ENCODE measurements at places on chromosomes 16 and 17. TPM values are rescaled to one million over a fixed set of nuclear protein-coding genes. Genes with fewer than 3 reads are reported as not detected.

DNA sequence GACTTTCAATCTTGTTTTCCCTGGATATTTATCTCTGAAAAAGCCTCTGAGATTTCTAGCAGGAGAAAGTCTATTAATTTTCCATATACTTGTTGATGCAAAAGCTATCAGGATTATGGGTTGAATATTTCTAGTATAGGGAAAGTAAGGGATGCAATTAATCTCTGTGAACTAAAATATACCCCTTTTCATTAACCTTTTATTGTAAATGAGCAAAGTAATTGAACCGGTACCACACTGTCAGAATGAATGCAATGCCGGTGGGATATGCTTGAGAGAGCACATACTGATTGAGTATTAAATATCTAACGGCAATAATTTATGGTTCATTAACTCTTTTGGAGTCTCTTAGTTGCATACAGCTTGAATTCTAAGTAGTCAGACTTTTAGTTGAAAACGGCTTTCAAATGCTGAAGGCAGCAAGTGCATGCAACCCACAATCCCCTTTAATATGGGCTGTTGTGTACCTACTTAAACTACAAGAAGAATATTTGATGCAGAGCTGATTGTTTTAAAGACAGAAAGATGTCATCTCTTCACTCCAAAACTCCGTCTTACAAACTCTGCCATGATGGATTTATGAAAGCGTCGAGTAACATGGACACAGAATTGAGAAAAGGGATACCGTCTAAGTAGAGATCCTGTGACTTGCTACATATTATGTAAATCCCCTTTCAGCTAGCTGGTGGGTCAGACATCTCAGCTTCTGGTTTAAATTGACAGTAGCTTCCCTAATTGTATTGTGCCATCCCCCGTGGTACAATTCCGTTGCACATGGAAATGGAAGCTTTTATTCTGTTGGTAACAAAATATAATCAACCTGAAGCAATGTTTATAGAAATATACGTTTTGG lies 141.3 kb upstream of the CDH8 start:
- DNase-seq: no peak

DNA sequence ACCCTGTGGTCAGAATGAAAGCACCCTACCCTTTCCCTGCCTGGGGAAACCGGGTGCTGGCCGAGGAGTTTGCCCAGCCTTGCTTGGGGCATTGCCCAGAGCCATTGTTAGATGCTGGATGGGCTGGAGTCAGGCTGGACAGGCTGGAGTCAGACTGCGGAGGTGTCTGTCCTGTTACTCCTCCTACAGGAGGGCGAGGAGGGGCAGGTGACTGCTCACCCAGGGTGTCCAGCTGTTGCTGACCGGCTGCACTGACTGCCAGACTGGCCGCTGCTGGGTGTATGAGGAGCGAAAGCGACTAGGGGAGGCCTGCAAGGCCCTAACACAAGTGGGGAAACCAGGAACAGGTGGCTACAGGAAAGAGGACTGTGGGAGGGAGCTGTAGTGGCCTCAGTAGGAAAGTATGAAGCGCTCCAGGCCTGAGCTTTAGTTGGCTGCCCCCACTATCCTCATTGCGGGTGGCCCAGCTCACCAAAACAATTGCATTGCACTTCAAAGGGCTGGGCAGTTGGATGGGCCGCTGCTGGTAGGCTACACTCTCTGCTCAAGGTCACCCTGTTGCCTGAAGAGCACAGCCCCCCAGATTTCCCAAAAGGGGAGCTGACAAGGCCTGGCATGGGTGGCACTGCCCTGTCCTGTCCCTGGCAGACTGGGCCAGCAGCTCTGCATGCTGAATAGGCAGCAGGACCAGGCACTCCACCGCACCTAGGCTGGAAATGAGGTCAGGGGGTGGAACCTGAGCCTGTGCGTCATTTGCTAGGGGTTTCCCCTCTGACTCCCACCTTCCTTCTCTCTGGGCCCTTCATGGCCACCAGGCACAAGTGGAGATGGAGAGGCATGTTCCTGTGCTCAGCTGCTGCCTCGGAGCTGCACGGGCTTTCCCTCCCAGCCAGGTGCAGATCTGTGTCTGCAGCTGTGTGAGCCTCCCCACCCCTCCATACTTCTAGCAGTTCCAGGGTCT lies 18.4 kb downstream of the LDHD start:
- DNase-seq: no peak

- peak; percentile 61 for DNase-seq
Measured at GRCh38 chr17:47802341-47803022, 19.1 kb downstream of the OSBPL7 start.

- DNase-seq: no peak
Measured at GRCh38 chr17:27413315-27413714, 42.9 kb upstream of the KSR1 start.

DNA sequence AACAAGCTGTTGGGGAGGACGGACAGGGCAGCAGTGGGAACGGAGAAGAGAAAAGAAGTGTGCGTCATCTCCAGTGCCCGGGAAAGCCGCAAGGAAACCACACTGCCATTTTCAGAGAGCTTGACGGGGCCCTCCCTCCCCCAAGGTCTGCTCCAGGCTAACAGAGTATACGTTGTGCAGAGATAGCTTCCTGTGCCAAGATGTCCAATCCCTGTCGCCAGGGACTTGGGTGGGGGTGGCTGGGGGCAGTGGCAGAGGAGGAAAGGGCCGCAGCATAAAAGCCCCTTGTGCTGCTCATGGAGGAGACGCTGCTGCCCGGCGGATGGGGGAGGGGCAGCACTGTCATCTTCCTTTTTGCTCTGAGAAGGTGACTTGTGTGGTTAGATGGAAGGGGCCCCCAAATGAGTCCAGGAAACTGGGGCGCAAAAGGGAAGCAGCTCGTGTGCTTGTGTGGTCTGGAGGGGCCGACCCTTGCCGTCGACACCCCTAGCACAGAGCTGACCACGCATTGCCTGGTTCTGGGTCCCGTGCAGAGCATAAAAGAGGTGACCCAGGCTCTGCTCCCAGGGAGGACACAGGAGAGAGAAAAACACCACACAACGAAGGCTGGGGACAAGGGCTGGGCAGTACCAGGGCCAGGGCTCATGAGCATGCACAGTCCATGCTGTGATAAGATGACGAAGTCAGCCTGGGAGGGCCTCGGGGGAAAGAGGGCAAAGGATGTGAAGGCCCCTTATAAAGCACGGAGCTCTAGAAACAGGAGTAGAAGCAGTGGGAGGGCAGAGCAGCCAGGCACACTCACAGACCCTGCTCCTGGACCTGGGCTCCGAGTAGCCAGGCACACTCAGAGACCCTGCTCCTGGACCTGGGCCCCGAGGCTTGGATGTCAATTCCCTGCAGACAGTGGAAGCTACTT lies 372.7 kb downstream of the SLC39A11 start:
- DNase-seq: peak; percentile 89

GRCh38 chr17:44773140-44773539 lies 14.4 kb downstream of the ADAM11 start:
- DNase-seq: no peak

DNA sequence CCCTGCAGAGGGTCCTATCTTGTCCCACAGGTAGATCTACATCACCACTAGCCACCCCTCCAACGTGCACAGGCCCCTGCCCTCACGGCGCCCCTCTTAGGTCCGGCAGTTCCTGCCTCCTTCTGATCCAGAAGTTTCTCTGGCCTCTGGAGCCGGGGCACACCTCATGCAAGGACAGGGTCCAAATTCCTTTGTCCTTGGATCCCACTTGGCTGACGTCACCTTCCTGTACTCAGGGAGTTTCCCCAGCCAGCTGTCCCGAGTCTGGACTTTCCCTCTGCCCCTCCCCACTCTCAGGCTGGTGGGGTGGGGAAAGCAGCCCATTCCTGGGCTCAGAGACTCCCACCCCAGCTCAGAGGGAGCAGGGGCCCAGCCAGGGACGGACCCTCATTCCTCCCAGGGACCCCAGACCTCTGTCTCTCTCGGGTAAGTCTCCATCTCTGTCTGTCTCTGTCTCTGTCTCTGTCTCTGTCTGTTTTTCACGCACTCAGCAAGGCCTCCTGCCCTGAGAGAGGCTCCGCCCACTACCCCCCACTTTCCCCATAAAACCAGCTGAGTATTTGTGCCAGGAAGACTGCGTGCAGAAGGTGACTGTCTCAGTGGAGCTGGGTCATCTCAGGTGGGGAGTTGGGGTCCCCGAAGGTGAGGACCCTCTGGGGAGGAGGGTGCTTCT lies at the start of gene IL32:
Gene IL32 (plus strand): TSS at position 572 of the 673 bp plus-strand sequence. CDS start 172 bp downstream, outside the sequence.
- peak; percentile 69 for DNase-seq

GRCh38 chr17:35541434-35541833 lies 4.0 kb upstream of the SLFN12L start:
- no peak for DNase-seq

GRCh38 chr16:75228143-75228976 lies 9.6 kb downstream of the CTRB1 start:
- DNase-seq: no peak

- no peak for DNase-seq
Measured at GRCh38 chr16:12609937-12610699, 193.6 kb downstream of the CPPED1 start.

DNA sequence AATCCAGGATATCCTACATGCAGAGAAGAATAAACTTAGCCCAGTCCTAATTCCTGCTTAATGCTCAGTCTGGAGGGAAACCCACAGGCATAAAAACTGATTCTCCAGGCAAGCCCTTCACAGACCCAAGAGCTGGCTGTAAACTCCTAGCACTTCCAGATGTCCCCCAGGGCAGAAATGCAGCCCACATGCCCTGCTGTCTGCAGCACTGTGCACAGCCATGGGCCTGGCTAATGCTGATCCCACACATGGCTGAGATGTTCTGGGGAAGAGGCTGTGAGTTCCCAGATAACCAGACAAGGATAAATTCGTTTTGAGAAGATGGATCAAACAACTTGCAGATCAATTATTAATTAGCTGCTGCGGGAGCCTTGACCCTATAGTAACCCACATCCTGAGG lies 148.4 kb downstream of the AATF start:
- no peak for DNase-seq

GRCh38 chr17:80637048-80637781 lies 92.6 kb downstream of the RPTOR start:
- DNase-seq: no peak

- DNase-seq: peak; percentile 47
Measured at GRCh38 chr16:85888405-85889331, 10.3 kb upstream of the IRF8 start.

DNA sequence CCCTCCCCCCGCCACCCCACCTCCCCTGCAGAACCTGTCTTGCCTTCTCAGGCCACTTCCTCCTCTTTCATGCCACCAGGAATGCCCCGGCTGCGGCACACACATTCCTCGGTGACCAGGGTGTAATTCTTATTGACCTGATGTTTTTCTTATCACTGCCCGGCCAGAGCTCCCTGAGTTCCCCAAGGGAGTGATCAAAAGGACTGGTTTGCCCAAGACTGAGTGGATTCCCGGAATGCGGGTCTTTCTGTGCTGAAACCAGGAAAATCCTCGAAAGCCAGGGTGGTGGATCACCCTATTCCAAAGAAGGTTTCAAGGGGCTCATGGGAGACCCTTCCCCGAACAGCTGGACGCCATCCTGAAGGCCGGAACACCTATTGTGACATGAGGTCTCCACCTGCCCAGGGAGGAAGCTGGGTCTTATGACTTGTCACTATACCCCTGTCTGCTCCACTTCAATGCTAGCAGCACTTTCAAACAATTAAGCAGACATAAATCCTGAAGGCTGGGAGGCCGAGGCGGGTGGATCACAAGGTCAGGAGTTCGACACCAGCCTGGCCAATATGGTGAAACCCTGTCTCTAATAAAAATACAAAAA lies 53.0 kb upstream of the RPL38 start:
- no peak for DNase-seq

DNA sequence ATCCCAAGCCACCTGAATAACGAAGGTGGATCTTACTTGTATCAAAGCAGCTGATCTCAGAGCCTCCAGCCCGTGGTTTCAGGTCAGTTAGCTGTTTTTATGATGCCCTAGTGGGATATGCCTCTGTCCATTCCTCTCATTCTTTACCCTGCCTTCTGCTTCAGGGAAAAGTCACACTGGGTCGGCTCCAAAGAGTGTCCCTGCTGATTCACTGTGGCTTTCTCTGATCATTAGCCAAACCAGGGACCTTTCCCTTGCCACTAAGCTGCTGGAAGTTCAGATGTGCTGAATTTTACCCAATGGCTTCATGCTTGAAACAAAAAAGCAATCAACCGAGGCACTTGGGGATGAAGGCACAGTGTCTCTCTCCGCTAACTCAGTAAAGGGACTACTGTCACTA lies 170.2 kb upstream of the SALL1 start:
- no peak for DNase-seq

DNA sequence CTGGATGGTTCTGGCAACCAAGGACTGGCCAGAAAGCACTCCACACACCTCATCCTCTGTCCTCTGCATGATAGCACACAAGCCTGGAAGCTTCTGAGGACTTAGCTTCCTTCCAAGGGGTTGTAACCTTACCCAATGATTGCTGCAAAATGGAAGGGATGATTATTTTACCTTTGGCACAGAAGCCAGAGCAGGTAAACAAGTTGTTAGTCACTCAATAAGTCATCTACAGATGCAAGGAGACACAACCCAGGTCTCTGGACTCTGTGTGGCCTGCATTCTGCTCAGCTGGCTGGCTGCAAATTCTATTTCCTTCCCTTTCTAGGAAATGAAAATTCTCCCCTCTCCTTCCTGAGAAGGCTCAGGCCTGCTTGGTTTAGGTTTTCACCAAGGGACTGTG lies 26.7 kb upstream of the DYNLL2 start:
- no peak for DNase-seq

- no peak for DNase-seq
Measured at GRCh38 chr17:6244253-6244652, 174.1 kb downstream of the WSCD1 start.

GRCh38 chr16:5430598-5430997 lies 333.0 kb upstream of the EEF2KMT start:
- DNase-seq: no peak

DNA sequence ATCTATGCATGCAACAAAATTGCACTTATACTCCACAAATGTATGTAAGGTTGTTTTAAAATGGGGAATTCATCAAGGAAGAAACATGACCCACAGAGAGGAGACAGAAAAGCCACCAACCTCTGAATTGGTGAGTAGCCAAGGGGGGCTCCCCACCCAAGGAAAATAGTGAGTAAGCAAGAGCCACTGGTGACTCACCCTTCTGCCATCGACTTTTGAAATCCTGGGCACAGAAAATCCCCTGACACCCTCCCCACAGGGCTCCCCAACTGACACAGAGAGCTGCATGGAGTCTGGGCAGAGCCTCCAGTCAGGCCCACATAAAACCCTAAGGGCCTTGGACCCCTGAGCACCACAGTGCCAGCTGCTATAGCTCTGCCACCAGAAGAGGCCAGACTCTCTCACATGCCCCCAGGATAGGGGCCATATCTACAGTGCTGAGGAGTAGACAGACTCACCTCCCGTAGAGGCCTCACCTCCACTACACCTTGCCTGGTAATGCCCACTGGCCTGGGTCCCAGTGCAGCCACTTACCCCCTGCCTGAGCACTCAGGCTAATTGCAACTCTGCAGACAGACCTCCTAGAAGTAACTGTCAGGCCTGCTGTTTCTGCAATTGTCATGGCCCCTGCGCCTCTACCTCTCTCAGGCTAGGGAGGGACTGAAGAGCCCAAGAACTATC lies 244.7 kb upstream of the WSB1 start:
- DNase-seq: peak; percentile 46

- DNase-seq: no peak
Measured at GRCh38 chr17:2309338-2310154, 5.8 kb downstream of the SRR start.

The ZSCAN10 gene
- total RNA-seq: not detected

The MEFV gene
- 1.2 TPM for total RNA-seq

The TMEM95 gene
- not detected for total RNA-seq

The ZG16 gene
- total RNA-seq: not detected

The KCNJ2 gene
- total RNA-seq: 0.12 TPM
